ENCODE measurements at places on chromosomes 3 and 15. TPM values are rescaled to one million over a fixed set of nuclear protein-coding genes. Genes with fewer than 3 reads are reported as not detected.

Gene CCDC174
- 9.7 TPM for total RNA-seq

Gene NANOGP8
- total RNA-seq = 0.27 TPM

Gene TRAK1
- 36.9 TPM for total RNA-seq

Gene ZNF501
- 3.5 TPM for total RNA-seq

Gene TOMM70
- 16.2 TPM for total RNA-seq

Gene FOXP1
- 123 TPM for total RNA-seq
